Putamen (tissue), 1 donor: ENCODE measurements at places on chromosomes 2 and 18.

DNA sequence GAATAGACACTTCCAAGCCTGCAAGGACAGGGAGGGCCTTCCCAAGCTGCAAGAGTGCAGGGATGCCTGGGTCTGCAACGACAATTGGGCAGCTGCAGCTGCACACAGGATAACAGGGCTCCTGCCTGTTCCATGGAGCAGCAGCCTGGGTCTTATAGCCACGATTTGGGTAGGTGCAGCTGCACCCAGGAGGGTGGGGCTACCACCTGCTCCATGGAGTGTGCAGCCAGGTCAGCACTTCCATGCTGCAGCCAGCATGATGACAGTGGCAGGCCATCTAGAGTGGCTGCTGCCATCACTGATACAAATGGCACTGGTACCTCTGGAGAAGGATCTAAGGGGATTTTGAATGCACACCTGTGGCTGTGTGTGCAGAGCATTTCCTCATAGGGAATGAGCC is 528.5 kb downstream of the DSC3 start:
- DNase-seq, result no peak

DNA sequence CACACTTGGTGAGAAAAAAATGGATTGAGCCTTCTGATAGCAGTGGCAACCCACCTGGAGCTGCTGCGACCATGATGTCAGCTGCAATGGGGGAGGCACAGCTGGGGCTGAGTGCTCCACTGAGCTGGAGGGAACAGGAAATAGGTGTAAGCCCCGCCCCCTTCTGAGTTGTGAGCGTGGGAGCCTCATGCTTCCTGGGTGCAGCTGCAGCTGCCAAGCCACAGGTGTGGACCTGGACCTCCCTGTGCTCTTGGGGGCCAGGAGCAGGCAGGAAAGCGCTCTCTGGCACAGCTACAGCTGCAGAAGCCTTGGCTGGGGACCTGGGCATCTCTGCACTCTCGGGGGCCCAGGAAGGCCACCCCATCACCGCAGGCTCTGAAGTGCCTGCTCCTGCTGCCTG is 970.6 kb downstream of the DCDC2C start:
- DNase-seq, result no peak

DNA sequence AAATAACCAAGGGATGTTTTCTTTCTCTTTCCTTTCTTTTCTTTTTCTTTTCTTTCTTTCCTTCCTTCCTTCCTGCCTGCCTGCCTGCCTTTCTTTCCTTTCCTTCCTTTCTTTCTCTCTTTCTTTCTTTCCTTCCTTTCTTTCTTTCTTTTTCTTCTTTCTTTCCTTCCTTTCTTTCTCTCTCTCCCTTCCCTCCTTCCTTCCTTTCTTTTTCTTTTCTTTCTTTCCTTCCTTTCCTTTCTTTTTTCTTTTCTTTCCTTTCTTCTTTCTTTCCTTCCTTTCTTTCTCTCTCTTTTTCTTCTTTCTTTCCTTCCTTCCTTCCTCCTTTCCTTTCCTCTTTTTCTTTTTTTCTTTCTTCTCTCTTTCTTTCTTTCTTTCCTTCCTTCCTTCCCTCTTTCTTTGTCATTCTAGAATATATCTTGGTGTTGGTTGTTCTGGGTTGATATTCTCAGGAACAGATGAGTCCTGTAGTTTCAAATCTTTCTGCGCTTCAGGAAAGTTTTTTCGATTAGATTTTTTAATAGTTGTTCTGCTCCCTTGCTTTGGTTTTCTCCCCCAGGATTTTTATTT is 101.5 kb upstream of the FBXO11 start:
- no peak for DNase-seq

DNA sequence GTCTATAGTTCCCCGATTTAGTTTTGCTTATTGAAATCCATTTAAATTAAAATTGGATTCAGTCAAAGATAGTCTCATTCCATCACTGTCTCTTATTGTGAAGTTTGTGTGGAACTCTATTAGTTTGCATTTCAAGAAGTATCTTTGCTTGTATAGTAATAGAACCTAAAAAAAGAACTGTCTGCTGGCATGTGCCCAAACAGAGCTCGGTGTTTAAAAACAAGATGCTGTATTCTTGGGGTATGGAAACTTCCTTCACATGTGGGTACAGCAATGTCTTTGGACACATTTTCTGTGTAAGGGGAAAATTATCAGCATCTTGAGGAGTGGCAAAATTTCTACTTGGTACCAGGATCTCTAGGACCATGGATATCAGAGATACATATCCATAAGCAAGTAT is 292.6 kb downstream of the PLCL1 start:
- DNase-seq, result no peak

DNA sequence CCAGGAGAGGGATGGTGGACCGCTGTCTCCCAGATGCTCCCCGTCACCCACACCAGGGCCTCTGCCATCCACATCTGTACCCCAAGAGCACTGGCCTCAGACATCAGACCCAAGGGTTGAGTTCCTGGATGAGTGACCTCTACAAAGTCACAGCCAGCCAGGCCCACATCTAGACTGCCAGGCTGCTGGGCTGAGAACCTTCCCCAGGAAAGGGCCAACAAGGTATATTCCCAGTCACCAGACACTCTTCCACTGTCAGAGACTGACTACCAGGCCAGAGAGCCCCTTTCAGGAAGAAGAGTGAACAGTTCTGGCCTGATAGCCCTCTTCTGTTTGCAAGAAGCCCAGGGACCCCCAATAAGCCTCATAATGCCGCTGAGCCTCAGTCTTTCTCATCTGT is 44.3 kb downstream of the C1QL2 start:
- DNase-seq, result no peak

GRCh38 chr18:48919547-48919946 is 31.2 kb downstream of the SMAD7 start:
- DNase-seq, result no peak

GRCh38 chr2:150689590-150689989 is 202.1 kb upstream of the RND3 start:
- DNase-seq, result no peak

GRCh38 chr2:120590841-120591240 is 144.8 kb upstream of the GLI2 start:
- no peak for DNase-seq

GRCh38 chr2:212640428-212640827 is 101.8 kb upstream of the ERBB4 start:
- DNase-seq, result no peak

GRCh38 chr18:44636241-44636640 is 44.4 kb upstream of the SETBP1 start:
- no peak for DNase-seq
